ENCODE measurements at places on chromosomes 6 and 20. TPM values are rescaled to one million over a fixed set of nuclear protein-coding genes. Genes with fewer than 3 reads are reported as not detected.

CENPW gene
- total RNA-seq, result 14.7 TPM

C20orf144 gene
- 0.20 TPM for total RNA-seq

ZNF341 gene
- 1.8 TPM for total RNA-seq

SMOC2 gene
- 0.37 TPM for total RNA-seq

TMEM63B gene
- total RNA-seq, result 22.8 TPM

Measured in subcutaneous preadipocyte (primary cell).